GM04504 (cell line): ENCODE measurements at places on chromosomes 2 and 18.

- no peak for DNase-seq
Observed at GRCh38 chr2:216215658-216216390, 106.7 kb downstream of the XRCC5 start.

DNA sequence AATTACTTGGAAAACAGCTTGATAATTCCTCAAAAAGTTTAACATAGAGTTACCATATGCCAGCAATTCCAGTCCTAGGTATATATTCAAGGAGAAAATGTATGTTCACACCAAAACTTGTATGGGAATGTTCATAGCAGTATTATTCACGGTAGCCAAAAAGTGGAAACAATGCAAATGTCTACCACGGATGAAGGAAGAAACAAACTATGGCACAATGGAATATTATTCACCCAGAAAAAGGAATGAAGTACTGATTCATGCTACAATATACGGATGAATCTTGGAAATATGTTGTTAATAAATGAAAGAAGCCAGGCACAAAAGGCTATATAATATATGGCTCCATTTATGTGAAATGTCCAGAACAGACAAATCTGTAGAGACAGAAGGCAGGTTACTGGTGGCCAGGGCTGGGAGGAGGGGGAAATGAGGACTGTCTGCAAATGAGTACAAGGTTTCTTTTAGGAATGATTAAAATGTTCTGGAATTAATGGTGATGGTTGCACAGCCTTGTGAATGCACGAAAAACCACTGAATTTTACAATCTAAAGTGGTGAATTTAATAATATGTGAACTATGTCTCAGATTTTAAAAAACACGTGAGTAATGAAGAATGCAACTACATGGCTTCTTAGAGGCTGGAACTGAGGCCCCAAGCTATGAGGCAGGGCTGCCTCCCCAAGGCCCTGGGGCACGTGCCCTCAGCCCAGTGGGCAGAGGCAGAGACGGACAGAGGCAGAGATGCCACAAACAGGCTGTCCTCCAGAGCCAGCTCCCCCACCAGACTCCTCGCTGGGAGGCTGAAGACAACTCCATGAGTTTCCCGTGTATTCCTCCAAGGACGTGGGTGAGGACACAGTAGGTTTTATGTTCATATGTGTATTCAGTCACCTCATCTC is 5.0 kb downstream of the LIMS2 start:
- DNase-seq: no peak

GRCh38 chr2:55309446-55309845 is 40.4 kb upstream of the MTIF2 start:
- peak; percentile 19 for DNase-seq

- DNase-seq: no peak
Observed at GRCh38 chr18:50649821-50650220, 89.9 kb downstream of the MAPK4 start.
